ENCODE measurements at places on chromosomes 12 and 14.

GRCh38 chr12:84691266-84691665 lies 221.3 kb downstream of the SLC6A15 start:
- DNase-seq: no peak

GRCh38 chr12:6163416-6164060 lies 36.7 kb upstream of the CD9 start:
- DNase-seq: no peak

- DNase-seq: no peak
Observed at GRCh38 chr12:96236221-96236822, 42.1 kb downstream of the ELK3 start.

GRCh38 chr12:1332327-1332726 lies 262.1 kb downstream of the FBXL14 start:
- no peak for DNase-seq

DNA sequence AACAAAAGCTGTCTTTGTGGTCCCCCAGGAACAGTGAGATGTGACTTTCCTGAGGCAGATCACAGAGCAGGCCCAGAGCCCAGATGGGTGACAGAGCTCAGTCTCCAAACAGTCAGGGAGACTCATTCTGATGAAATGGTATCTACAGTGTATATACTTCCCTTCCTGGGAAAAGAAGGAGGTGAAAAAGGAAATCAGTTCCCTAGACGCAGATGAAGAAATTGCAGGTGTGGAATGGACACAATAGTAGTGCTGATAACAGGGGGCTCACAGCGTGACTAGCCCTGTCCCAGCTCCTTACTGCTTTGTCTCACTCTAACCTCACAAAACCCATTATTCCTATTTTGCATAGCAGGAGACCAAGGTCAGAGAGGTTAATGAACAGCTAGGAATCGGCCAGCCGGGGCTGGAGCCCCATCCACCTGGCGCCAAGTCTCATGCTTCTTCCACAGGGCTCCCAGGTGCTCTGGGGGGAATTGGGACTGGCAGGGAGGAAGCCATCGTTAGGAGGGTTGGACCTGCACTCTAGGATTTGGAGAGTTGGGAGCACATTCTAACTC lies 11.9 kb downstream of the KCNH3 start:
- no peak for DNase-seq

- DNase-seq: peak; percentile 32
Observed at GRCh38 chr14:105203057-105203531, 22.0 kb upstream of the NUDT14 start.

DNA sequence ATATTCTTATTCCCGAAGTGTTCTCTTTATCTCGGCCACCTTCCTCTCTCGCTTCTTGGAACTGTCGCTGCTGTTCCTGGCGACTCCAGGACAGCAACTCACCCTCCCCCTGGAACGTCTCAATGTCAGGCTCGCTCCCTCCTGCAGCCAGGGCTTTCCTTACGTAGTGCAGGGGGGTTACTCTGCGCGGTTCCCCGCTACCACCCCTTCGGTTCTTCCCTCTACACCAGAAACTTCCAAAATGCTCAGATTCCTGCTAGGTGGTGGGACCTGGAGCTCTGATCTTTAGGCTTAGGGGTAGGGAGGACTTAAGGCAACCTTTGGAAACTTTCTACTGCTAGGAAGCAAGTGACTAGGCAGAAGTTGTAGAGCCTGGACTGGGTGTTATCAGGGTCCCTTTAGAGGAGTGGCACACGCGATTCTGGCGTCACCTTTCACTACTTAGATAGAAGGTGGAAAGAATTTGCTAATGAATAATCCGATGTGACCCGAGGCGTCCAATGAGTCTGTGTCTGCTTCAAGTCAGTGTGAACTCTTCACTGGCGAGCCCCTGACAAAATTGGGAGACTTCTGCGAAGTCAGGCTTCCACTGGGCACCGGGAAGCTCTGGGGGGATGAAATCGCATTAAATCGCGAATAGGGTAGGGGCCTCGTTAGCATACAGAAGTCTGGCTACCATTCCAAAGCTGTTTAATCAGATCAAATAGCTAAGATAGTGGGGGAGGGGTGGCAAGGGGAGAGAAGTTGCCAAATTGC lies 900 bp upstream of the DPF3 start:
- DNase-seq: no peak

DNA sequence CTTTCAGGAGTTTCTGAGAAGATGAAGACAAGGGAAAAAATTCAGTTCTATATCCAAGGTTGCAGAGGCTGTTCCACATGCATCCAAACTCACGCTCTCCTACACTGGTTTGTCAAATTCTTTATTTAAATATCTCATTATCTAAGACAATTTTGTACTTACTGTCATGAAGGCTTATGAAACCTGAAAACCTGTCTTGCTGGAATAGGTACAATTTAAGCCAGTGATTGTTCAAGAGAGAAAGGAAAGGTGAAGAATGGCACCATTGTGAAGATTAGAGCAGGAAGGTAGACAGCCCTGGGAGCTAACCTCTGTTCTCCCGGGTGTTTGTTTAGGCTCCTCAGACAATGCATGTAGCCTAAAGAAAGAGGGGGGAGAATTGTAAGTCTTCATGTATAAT lies 315.1 kb upstream of the PRKD1 start:
- DNase-seq: no peak

DNA sequence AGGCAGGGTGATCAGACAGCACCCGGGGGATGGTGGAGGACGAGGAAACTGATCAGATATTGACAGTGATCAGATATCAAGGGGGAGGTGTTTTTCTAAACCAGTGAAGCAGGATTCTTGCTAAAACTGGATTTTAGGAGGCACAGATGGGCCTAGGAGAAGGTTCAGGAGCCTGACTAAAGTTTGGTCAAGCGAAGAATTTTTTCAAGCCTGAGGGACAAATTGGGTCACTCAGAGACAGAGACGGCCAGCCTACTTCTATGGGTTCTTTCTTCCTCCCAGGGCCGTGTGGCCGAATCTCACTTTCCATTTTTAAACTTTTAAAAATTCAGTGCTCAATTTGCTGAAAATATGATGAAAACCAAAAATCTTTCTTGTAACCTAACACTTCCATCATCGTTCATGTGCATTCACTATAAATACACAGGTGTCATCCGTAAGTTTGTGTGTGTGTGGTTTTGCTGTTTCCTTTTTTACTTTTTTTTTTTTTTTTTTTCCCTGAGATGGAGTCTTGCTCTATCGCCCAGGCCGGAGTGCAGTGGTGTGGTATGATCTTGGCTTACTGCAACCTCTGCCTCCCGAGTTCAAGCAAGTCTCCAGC lies 68.5 kb downstream of the RIN3 start:
- no peak for DNase-seq

GRCh38 chr14:58746701-58747100 lies 108.9 kb downstream of the DACT1 start:
- no peak for DNase-seq

DNA sequence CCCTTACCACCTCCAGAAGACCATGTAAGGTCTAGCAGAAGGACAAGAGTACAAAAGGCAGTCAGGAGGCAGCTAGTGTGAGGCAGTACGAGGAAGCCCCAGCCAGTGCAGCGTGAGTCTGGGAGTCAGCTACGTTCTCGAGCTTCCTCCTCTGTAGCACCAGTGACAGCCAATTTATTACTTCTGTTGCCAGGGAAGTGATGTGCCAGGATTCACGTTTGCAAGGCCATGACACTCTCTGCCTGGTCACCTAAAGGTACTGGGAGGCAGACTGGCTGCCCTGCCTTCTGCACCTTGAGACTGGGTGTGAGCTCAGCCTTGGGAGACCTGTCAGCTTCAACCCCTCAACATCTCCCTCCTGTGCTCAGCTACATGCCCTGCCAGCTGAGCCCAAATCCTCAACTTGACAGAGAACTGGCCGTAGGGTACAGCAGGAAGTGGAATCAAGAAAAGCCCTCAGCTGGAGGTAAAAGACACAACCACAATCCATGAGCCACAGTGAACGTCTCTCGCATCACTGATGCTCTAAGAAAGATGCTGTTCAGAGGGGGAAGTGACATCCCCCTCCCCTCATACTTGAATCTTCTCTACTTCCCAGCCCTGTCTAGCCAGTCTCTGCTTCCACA lies 182.5 kb upstream of the RGS6 start:
- no peak for DNase-seq

GRCh38 chr14:86619726-86620125 lies 1089.8 kb downstream of the FLRT2 start:
- DNase-seq: no peak

GRCh38 chr14:46686652-46687051 lies 35.1 kb upstream of the RPL10L start:
- no peak for DNase-seq

DNA sequence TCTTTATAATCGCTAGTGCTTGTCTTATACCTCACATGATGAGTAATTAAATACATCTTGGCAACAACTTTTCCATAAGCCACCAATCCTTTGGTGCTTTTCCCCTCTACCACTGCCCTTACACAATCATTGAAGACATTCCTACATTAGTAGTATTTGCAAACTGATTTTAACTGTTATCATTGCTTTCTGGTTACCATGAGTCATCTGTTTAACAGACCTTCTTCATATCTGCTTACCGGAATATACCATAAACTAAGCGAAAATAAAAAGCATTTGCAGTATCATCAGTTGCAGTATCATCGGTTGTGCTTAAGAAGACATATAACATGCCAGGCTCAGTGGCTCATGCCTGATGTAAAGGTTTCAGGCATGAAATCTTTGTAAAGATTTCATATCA lies 54.8 kb upstream of the PLEKHA5 start:
- DNase-seq: no peak

DNA sequence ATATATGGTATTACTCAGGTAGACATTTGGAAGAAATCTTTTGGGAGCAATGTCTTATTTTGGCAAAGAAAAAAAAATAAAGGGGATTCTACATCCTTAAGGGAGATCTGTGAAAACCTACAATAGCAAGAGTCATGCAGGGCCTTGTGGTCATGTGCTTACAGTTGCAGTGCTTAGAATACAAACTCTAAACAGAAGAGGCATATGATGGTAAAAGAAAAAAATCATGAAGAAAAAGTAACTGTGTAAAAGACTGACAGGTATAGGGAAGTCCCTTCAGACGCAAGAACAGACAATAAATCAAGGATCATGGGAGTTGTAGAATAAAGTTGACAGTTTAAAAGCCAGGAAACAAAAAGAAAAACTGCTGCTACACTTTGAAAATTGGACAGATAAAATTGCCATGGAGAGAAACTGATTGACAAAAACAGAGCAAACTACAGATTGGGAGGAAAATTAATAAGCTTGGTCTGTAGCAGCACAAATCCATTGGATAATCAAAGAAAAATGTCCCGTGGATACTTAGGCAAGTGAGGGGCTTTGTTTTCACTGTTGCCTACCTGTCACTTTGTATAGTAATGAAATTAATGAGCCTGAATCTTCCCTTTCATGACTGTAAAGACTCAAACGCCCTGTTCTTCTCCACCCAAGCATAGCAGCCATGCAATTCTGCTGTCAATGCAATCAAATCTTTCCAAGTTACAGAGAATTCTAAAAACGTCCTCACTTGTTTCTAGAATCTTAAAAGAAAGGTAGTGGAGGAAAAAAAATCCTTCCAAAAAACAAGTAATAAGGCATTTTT lies 402.0 kb downstream of the SYT1 start:
- DNase-seq: no peak

- DNase-seq: no peak
Observed at GRCh38 chr12:17352164-17352563, 737.8 kb downstream of the RERGL start.

GRCh38 chr14:23639891-23640523 lies 3.8 kb downstream of the DHRS2 start:
- DNase-seq: no peak

DNA sequence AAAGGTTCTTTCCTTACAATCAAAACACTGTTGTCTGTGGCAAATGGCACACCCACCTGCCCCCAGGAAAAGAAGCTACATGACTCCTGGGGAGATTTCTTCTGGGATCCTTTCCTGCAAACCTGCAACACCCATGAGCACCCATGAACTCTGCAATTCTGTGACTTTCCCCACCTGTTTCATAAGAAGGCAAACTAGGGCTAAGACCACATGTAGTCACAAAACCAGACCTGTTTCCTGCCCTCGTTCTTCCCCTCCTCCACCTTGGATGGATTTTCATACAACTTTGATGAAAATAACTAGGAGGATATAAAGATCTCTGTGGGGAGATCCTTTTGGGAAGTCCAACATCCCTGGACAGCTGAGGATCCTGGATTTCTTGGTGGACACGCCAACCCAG lies 1084.7 kb downstream of the BCL11B start:
- no peak for DNase-seq

DNA sequence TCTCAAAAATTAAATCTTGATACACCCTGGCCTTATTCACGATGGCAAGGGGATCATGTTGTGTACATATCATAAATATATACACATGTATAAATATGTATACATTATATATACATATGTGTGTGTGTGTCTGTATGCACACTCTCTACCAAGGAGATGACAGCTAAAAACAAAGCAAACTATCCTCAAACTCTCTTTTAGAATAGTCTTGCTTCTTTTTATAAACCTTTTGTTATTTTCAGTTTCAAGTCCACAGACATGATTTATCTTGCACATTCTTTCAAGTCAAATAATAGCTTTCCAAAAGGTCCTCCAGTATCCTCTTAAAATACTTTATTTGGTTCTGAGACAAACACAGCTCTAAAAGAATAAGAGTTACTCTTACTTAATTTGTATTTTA lies 8.4 kb downstream of the ANO6 start:
- DNase-seq: no peak

DNA sequence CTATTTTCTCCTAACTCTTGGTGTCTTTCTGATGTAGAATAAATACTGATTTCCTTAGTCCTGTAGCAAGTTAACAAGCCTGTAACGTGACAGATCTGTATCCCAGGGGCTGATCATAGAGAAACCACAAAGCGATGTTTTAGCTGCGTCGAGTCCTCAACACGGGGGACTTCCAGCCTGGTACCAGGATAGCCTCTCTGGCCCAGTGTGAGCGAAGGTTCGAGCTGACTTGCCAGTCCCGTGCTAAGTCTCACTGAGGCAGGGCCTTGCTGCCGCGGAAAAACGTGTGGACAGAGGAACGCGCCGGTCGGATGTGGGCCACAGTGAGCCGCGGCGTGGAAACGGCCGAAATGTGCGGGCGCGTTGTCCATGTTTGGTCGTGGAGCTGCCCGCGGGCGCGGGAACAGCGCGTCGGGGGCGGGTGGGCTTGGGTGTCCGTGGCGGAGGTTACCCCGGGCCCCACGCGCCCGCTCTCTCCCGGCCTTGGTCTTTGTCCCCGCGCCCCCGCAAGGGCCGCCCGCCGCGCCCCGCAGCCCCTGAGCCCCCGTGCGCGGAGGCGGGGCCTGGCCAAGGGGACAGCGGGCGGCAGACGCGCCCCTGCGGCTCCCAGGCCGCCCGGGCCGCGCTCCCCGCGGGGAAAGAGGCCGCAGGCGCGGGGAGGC lies 531 bp upstream of the EML1 start:
- DNase-seq: no peak

- no peak for DNase-seq
Observed at GRCh38 chr14:35963209-35963608, 137.1 kb downstream of the BRMS1L start.

DNA sequence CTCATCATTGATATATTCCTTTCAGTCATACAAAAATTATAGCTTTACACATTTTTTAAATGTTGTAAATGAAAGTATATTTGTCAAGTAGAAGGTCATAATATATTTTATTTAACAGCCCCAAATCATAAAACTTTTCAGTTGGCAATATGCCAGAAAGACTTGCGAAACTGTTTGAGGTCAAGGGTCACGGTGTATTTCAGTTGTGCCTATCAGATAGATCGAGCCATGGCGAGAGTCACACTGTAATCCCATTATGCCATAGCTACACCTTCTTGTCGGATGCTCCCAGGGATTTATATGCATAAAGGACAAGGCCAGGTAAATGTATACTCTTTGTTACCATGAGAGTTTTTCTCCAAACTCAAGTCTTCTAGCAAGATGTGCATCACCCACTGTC lies 26.7 kb upstream of the G2E3 start:
- DNase-seq: no peak

GRCh38 chr14:88612981-88613380 lies 50.1 kb downstream of the ZC3H14 start:
- DNase-seq: no peak

- DNase-seq: no peak
Observed at GRCh38 chr12:65822732-65823512, 1.4 kb upstream of the HMGA2 start.
